EH (cell line): ENCODE measurements at places on chromosomes 2 and 18.

DNA sequence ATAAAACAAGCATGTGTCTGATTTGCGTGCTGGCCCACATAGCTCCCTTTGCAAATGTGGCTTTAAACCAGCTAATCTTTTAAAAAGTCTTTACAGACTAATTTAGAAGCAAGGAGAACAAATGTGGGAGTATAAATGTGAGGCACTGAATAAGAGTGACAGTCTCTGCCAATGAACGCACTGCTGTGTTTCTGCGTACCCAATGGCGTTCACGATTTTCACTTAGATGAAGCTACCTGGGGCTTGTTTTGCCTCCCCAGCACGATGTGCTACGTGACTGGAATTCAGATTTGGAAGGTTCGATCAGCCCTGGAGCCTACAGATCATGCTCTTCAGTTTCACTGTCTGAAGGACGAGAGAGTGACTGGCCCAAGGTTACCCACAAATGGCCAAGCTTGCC lies 10.8 kb upstream of the CRACDL start:
- DNase-seq, result no peak

DNA sequence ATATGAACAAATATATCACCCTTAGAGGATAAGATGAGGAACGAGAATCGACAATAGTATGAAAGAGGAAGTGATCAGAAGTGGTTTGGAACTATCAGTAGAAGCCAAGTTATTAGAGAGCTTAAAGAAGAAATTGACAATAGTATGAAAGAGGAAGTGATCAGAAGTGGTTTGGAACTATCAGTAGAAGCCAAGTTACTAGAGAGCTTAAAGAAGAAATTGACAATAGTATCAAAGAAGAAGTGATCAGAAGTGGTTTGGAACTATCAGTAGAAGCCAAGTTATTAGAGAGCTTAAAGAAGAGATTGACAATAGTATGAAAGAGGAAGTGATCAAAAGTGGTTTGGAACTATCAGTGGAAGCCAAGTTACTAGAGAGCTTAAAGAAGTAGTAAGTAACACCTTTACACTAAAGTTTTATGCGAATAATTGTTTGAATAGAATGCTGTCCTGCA lies 175.5 kb downstream of the ZNF407 start:
- DNase-seq, result no peak

- no peak for DNase-seq
Observed at GRCh38 chr18:46419391-46420141, 237.5 kb downstream of the LOXHD1 start.

- DNase-seq, result no peak
Observed at GRCh38 chr18:62977512-62977911, 262.2 kb downstream of the PHLPP1 start.

DNA sequence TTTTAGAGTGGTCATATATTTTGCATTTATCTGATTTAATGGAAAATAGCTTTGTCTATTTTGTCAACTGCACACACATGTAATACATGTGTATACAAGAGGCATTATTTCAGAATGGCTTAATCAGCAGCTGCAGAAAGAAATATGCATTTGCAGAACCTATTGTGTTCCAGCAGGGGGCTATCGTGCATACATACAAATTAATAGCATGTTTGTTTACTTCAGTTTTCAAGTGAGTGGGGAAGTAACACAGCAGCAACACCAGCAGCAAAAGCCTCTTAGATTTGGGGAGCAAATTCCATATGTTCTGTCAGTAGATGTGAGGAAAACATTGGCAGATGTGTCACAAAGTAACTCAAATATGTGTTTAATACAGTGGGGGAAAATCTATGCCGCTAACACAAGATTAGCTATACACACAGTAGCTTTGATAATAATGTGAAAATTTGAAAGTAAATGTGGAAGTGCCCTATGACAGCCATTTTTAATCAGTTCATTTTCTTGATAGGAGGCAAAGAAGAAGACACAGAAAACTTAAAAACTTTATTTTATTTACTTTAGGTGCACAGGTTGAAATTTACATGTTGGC lies 218.1 kb downstream of the WDR7 start:
- peak; percentile 64 for DNase-seq

- no peak for DNase-seq
Observed at GRCh38 chr2:41896186-41896846, 151.5 kb upstream of the PKDCC start.
